Dorsolateral prefrontal cortex (tissue), 122 donors: ENCODE measurements at places on chromosomes 6 and 20.
A peak's percentile ranks its signal among the peaks of the same experiment; 100 is the strongest.

- DNase-seq = no peak
Observed at GRCh38 chr20:39607141-39607540, 645.0 kb downstream of the DHX35 start.

GRCh38 chr6:53869964-53870363, 75.2 kb downstream of the LRRC1 start:
- no peak for DNase-seq

- no peak for DNase-seq
Observed at GRCh38 chr20:16544949-16545348, 28.3 kb downstream of the KIF16B start.

DNA sequence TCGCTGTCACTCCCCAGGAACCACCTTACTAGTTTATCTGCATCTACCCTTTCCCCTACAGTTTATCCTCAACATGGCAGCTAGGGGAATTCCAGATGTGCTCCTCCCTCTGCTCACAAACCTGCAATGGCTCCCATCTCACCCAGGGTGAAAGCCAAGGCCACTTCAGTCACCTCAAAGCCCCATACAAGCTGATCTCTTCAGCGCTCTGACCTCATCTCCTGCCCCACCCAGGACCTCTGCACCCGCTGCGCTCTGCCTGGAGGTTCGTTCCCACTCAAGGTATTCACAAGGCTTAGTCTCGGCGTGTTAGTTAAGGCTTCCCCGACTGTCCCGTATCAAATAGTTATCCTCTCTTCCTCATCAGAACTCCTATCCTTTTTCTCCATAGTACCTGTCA, 28.6 kb upstream of the SPDEF start:
- no peak for DNase-seq

GRCh38 chr6:46688117-46688965, 656 bp downstream of the TDRD6 start:
- no peak for DNase-seq

DNA sequence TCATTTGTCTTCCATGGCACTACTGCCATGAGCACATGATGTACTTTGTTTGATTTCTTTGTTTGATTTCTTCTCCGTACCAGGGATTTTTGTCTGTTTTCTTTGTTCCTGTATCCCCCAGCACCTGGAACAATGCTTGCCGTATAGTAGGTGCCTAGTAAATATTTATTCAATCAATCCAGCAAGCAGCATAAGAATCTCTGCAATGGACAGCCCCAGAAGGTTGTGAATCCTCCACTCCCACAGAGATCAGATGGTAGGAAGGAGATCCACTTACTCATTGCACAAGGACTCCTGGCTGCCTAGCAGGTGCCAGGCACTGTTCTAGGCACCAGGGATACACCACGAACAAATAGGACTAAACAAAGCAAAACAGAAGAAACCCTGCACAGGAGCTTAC, 6.7 kb upstream of the SYNJ2 start:
- no peak for DNase-seq

- no peak for DNase-seq
Observed at GRCh38 chr6:150528648-150529285, 70.9 kb upstream of the PLEKHG1 start.

DNA sequence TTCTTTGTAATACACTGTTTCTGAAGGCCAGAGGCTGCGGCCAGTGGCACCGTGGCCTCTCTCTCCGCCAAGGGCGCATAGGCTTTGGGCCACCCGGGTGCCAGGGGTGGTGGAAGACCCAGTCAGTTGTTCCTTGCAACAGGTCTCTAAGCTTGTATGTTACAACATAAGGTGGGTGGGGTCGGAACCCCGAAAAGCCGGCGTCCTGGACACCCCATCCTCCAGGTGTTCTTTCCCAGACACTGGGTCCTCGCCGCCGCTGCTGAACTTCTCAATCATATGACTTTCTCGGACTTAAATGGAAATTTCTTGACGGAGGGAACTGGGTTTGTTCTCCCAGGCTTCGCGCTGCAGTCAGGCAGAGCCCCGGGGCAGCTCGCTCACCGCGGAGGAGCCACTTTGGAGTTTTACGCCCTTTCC, 983 bp upstream of the KCNQ5 start:
- DNase-seq = peak; percentile 34
